ENCODE measurements at places on chromosomes 16 and 17. TPM values are rescaled to one million over a fixed set of nuclear protein-coding genes. Genes with fewer than 3 reads are reported as not detected.

DNA sequence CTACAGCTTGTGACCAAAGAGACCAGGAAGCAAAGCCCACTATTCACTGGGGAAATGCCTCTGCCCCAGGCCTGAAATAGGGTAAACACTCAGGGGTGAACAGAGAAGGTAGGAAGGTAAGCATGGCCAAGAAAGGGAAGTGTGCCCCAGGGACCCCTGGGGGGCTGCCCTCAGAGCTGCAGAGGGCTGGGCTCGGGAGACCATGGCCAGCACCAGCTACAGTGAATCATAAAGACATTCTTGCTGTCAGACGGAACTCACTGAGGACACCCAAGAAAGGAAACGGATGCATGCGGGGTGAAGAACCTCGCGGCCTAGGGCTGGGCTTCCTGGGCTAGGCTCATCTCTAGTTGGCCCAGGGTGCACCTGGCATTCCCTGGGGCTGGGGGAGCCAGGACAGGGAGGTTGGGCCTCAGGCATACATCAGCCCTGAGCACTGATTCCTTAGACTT is 9.6 kb downstream of the HIC1 start:
- no peak for DNase-seq

GINS2 gene
- 1.1 TPM for total RNA-seq

GRCh38 chr17:37714897-37715296 is 30.0 kb downstream of the HNF1B start:
- no peak for DNase-seq

DNA sequence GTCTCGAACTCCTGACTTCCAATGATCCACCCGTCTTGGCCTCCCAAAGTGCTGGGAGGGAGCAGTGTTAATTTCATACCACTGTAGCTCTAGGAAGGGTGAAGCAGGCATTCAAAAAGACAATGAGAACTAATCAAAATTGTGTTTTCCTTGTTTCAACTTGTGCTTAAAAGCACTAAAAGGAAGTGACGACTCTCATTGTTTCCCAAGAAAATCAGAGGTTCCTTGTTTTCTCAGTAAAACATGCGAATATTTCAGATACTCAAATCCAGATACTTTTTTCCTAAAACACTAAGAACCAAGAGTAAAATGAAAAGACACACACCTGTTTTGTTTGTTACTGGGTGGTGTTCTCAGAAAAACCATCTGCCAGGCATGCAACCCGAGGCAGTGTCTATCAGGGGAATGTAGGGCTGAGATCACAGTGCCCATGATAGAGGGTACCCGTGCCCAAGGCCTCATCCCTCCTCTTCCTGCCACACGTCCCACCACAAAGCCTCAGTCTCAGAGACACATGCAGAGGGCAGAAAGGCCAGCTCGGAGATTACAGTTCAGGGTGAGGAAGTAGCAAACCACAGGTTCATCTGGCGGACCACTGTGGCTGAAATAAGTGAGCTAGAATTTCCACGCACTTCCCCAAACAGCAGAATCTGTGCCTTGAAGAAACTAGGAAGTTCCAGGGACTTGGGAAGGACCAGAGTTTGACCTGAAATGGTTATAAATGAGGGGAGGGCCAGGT is 33.7 kb downstream of the GINS3 start:
- DNase-seq: no peak

NECAB2 gene
- 1.5 TPM for total RNA-seq

GRCh38 chr16:69818891-69819545 is 56.9 kb downstream of the WWP2 start:
- no peak for DNase-seq

- no peak for DNase-seq
Observed at GRCh38 chr17:33905338-33905800, 349.7 kb upstream of the CCL2 start.

GRCh38 chr16:72996291-72997062 is 51.5 kb downstream of the ZFHX3 start:
- no peak for DNase-seq

DNA sequence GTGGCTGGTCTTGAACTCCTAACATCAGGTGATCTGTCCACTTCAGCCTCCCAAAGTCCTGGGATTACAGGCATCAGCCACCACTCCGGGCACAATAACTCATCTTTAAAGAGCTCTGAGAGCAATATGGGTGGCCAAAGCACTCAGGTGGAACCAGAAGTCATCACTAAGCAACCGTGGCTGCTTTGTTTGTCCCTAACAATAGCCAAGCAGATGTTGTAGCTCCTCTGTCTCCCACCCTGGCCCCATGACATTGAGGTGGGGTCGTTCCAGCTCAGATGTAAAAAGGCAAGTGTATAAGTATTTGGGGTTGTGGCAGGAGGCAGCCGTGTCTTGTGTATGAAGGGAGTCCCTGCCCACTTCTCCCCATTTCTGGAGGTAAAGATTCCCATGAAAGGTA is 3.7 kb upstream of the SCIMP start:
- DNase-seq: no peak

PLEKHH3 gene
- 24.6 TPM for total RNA-seq

DNA sequence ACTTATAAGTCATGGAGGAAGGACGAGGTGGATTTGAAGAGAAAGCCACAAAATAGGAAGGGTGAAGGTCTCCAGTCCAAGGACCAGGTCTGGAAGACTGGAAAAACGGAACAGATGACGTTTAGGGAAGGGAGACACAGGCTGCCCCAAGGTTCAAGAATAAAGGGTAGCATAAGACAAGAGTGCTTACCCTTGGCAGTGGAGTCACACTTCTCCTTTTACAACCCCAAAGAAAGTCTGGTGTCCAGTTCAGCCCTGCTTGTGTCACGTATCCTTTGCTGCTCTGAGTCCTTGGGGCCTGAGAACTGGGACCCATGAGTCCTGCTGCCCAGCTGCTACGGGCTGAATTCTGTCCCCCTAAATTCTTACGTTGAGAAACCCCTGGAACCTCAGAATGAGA is 13.0 kb upstream of the GGA2 start:
- DNase-seq: no peak

DNA sequence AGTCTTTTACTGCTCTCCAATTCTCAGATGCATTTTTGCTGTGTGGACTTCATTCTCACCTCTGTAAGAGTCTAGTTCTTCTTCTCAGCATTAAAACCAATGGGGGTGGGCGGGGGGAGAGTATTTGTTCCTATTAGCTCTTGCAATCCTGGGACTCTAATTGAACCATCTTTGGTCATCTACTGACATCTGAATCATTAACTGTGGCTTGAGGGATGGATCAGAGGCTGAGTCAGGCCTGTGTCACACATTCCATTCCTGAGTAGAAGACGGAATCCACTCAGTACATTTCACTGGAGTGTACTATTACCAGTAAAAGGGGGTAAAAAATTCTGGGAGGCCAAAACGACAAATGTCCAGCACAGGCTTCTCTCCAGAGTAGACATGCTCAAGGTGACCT is 12.8 kb upstream of the ZNF23 start:
- DNase-seq: no peak

SLC13A2 gene
- not detected for total RNA-seq

- DNase-seq: peak; percentile 39
Observed at GRCh38 chr17:78315355-78316114, 44.3 kb downstream of the SOCS3 start.

DNA sequence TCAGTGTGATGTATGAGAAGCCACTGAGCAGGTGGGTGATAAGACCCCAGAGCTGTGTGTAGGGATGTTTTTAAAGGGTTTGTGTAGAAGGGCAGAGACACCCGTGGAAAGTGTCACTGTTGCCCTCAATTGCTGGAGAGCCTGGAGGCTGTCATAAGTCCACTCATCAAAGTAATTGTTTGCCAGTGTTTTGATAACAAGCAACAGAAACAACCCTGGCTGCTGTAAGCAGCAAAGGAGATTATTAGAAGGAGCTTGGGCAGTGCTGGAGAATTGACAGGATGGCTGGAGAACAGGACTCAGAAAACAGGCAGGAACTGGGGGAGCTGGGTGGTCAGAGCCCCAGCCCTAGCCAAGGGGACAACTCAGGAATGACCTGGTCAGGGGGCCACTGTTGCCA is 119.6 kb downstream of the CCDC182 start:
- no peak for DNase-seq

TMEM92 gene
- total RNA-seq: 0.33 TPM

DNA sequence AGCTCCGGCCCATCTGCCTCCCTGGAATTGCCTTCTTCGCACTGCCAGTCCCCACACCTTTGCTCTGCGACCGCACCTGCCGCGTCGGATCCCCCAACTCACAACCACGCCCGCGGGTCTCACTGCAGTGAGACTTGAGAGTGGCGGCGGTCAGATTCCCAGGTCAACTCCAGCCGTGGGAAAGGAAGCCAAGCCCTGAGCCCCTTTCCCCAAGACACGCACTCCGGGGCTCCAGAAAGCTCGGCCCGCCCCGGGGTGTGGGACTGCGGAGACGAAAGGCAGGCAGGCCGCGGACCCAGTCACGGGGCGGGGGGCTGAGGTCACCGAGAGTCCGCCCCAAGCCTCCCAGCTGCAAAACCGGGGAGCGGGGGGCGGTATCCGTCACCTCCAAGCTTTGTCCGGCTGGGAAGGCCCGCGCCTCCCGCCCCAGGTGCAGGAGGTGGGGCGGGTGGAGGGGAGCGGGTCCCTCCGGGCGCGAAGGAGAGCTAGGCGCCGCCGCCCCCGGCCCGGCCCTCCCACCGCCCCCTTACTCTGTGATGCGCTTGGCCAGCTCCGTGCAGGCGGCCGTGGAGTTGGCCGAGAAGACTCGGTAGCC is 615 bp downstream of the PRPSAP1 start:
- no peak for DNase-seq

- no peak for DNase-seq
Observed at GRCh38 chr16:3673676-3674377, 19.3 kb downstream of the DNASE1 start.

HOXB3 gene
- 36.7 TPM for total RNA-seq

- DNase-seq: no peak
Observed at GRCh38 chr17:48121923-48122664, 14.5 kb downstream of the SNX11 start.

DNA sequence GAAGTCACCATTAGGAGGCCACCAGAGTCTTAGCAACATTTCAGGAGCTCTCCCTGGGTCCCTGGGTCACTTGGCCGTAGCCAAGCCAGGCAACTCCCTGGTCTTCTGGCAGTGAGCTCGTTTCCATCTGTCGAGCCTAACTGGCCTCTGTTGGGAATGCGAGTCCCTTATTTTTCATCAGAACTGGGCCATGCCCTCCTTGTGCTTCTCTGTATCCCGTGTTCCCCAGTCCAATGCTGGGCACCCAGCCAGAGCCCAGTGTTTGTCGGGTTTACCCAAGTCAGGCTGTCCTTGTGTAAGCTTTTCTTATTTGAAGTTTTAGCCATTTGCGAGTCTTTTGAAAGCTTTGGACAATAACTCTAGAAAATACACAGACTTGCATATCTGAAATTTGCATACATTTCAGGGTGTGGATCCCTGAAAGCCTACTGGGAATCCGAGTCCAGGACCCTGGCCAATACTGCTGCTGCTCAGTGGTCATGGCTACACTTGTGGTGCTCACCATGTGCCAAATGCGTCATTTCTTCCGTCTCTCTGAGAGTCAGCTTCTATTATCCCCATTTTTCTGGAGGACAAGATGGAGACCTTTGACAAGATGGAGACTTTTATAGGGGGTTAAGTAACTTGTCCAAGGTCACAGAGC is 81.6 kb upstream of the LGALS9 start:
- DNase-seq: no peak

GRCh38 chr16:69417520-69418199 is 6.8 kb upstream of the CYB5B start:
- no peak for DNase-seq

DNA sequence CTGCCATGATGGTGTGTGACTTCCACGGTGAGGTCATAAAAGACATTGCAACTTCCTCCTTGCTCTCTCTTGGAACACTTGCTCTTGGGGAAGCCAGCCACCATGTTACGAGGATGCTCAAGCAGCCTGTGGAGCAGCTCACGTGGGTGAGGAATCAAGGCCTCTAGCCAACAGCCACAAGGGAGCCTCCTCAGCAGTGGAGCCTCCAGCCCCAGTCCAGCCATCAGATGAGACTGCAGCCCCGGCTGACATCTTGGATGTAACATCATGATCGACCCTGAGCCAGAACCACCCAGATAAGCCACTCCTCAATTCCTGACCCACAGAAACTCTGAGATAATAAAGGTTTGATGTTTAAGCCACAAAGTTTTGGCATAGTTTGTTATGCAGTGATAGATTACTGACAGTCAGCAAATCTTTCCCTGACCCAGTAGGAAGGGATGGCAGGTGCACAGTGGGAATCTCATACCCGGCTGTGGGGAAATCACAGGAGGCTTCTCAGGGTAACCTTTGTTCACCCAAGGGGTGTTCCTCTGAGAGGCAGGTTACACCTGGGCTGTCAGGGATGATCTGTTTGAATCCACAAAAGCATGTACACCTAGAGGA is 23.3 kb upstream of the GINS2 start:
- no peak for DNase-seq

CTRL gene
- total RNA-seq: 2.6 TPM

DNA sequence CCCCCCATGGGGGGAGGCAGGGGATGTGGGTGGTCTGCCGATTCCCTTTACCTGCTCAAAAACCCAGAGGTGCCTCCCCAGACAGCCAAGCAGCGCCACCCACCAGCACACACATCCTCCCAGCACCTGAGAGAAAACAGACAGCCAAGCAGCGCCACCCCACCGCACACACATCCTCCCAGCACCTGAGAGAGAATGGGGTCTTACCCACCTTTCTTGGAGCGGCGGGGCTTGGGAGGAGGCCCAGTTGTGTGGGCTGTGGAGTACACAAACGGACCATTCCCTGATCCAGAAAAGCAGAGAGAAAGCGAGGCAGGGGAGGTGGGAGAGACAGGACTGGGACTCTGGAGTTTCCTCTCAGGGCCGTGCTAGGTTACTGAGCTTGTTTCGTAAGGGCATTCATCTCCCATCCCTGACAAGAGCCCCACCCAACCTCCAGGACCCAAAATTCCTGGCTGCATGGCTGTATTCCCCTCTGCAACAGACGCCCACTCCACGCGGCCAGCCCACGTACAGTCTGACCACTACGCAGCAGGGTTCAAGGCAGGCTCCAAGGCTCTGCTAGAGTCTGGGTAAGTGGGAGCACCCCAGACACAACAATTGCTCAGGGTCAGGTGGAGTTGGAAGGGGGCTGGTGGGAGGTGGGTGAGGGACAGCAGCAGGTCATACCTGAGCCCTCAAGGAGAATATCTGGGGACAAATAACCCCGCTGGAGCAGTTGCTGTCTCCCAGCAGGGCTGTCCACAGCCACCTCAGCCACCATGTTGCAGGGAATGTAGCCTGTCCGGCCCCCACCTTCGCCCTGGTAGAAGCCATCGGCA is 22.3 kb downstream of the TSPOAP1 start:
- DNase-seq: no peak

DNA sequence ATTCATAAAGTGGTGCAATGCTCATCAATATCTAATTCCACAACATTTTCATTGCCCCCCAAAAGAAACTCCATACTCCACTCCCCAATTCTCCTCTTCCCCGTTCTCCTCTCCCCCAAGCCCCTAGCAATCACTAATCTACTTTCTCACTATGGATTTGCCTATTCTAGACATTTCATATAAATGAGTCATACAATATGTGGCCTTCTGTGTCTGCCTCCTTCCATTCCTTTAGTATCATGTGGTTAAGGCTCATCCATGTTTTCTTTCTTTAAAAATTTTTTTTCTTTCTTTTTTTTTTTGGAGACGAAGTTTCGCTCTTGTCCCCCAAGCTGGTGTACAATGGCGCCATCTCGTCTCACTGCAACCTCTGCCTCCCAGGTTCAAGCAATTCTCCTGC is 56.3 kb upstream of the HAS3 start:
- no peak for DNase-seq

GRCh38 chr17:73052923-73053322 is 39.6 kb downstream of the SLC39A11 start:
- no peak for DNase-seq

MPP2 gene
- 3.9 TPM for total RNA-seq

GRCh38 chr17:68013385-68013784 is 17.1 kb upstream of the C17orf58 start:
- DNase-seq: no peak
